ENCODE measurements at places on chromosomes 5 and 9. TPM values are rescaled to one million over a fixed set of nuclear protein-coding genes. Genes with fewer than 3 reads are reported as not detected.

TRPM3 gene
- total RNA-seq: not detected

FCN2 gene
- not detected for total RNA-seq

GRCh38 chr5:1745123-1745795 is 54.4 kb downstream of the MRPL36 start:
- DNase-seq: no peak

DNA sequence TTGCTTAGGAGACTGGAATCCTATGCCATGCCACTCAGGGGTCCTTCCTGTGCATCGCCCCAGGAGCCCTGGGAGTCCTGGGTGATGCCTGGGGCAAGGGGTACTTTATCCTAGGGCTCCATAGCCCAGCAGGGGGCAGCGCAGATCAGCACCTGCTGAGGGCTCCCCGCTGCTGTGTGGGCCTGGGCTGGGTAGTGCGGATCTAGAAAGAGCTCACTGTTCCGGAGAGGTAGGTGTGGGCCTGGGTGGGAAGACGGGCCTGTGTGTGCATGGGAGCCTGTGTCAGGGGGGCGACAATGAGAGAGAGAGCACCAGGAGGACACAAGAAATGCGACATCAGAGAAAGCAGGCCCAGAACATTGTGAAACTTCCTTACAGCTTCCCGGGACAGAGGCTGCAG is 11.4 kb upstream of the DAB2IP start:
- DNase-seq: no peak

GRCh38 chr5:113000466-113000865 is 23.9 kb downstream of the DCP2 start:
- no peak for DNase-seq

Measured in Panc1 (cell line).